ENCODE measurements at places on chromosomes 4 and X.

DNA sequence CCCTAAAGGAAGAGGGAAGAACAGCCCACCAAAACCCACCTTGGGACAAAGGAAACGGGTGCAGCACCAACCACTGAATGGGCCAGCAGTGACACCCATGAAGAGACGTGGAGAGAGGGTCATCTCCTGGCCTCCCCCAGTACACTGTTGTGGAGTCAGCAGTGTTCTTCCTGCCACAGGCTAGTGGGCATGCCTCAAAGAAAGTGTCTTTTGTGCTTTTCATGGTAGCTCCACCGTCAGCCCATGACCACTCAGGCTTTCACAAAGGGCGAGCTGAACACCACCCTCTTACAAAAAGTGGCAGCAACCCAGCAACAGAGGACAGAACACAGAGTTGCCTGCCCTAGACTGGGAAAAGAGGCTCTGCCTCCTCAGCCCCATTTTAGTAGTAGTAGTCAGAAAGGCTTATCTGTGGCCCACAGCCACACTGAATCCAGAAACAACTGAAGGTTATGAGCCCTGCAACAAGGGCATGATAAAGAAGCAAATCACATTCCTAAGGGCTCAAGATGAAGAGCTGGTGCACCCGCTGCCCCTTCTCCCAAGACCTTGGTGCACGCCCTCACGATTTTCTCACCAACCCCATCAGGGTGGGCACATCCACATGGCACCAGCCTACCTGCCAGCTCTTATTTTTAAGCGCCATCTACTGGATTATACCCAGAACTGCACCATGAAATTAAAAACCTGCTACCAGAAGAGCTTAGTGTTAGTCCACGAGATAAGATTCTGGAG, 53.1 kb downstream of the RAB28 start:
- no peak for DNase-seq

- no peak for DNase-seq
These were observed 107.7 kb upstream of the LRPAP1 start for GRCh38 chr4:3639613-3640586.

DNA sequence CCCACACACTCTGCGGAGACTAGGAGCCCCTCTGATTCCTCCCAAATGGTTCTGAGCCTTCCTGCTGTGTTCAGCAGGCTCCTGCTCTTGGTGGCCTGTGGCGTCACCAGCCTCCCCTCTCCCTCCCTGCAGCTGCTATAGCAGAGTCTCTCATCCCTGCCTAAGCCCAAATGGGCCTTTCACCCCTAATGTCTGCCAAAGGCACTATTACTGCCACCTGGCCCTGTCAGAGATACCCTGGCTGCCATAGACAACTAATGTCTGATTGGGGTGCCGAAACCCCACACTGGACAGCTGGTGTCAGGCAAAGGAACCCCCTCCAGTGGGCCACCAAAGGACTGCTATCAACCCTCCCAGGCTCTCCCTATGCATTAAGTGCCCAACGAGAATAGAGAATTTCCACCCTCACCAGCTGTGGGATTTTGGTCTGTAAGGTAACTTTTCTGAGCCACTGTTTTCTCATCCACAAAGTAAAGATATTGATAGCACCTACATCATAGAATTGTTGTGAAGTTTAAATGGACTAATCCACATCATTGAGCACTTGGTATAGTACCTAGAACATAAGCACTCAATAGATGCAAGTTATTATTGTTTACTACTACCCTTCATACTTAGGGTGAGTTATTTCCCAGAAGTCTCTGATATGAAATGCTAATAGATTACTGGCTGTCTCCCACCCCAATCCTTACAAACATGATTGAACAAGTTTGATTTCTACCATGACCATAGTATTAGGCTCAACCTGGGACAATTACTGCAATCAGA, 421.3 kb downstream of the MID1IP1 start:
- no peak for DNase-seq

DNA sequence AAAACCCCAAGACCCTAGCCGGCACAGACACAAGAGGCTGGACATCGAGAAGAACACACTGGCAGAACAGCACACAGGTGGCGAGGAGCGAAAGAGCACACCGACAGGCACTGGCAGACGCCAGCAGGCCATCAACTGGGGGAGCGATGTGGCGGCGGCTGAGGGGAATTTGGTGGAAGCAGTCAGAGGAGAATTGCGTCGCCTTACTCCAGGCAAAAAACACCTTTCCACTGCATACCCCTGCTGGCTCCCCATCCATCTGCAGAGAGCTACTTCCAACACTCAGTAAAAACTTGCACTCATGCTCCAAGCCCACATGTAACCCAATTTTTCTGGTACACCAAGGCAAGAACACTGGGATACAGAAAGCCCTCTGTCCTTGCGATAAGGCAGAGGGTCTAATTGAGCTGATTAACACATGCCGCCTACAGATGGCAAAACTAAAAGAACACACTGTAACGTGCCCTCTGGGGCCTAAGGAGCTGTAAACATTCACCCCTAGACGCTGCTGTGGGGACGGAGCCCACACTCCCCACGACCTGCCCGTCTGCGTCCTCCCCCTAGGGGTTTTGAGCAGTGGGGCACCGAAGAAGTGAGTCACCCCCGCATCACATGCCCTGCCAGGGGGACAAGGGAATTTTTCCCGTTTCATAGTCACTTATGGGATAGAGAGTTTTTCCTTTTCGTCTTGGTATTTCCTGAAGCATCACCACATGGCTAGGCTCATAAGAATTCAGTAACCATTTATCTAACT, 262.3 kb downstream of the KCTD8 start:
- no peak for DNase-seq

- DNase-seq: no peak
These were observed 869.6 kb downstream of the CCSER1 start for GRCh38 chr4:90996813-90997212.

- DNase-seq: peak; percentile 2
These were observed 15.5 kb downstream of the PFKFB1 start for GRCh38 chrX:54978448-54978847.

DNA sequence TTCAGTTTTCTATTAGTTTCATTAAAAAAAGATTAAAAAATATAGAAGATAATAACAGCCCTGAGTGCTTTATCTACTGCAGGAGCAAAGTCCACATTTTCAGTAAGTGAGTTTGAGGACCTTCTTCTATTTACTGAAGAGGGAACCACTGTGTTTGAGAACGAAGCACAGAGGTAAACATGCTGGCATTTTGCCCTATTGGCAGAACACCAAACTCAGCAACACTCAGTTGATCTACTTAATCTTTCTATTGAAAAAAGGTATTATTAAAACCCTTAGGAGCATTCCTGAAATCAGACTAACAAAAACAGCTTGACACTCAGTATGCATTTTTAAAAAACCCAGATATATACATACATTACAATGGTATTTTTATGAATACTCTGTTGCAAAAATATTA, 1496.7 kb downstream of the TECRL start:
- DNase-seq: no peak

GRCh38 chr4:40233227-40233626, 36.4 kb downstream of the RHOH start:
- DNase-seq: no peak

GRCh38 chrX:38271154-38271716, 50.6 kb upstream of the SRPX start:
- DNase-seq: peak; percentile 3

GRCh38 chr4:20565075-20565721, 135.1 kb upstream of the PACRGL start:
- peak; percentile 68 for DNase-seq

DNA sequence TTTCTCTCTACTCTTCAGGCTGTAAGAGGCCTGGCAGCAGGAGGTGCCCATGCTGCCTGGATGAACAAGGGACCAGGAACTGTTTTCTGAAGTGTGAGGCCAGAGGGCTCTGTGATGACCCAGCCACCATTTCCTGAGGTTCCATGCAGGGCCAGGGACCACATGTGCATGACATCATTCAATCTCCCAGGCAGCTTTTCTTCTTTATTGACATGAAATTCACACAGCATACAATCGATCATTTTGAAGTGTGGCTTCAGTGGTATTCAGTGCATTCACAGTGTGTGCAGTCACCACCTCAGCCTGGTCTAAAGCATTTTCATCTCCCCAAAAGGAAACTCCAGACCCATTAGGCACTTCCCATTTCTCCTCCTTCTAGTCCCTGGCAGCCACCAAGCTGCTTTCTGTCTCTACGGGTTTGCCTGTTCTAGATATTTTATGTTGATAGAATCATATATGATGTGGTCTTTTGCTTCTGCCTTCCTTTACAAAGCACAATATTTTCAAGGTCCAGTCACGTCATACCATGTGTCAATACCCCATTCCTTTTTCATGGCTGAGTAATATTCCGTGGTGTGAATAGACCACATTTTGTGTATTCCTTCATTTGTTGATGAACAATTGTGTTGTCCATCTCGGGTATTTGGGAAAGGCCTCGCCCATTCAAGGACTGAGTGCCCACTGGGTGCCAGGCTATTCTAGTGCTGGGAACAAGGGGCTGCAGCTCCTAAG, 93.1 kb downstream of the PSAPL1 start:
- peak; percentile 91 for DNase-seq

DNA sequence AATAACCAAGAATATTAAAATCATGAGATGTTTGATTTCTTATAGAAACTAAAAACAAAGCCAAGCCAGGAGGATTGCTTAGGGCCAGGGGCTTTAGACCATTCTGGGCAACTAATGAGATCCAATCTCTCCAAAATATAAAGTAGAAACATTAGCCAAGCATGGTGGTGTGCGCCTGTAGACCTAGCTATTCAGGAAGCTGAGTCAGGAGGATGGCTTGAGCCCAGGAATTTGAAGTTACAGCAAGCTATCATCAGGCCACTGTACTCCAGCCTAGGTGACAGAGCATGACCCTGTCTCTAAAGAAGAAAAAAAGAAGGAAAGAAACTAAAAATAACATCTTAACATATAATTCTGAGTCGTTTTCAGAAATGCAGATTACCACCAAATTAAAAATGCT, 96.7 kb downstream of the NAF1 start:
- DNase-seq: peak; percentile 5

DNA sequence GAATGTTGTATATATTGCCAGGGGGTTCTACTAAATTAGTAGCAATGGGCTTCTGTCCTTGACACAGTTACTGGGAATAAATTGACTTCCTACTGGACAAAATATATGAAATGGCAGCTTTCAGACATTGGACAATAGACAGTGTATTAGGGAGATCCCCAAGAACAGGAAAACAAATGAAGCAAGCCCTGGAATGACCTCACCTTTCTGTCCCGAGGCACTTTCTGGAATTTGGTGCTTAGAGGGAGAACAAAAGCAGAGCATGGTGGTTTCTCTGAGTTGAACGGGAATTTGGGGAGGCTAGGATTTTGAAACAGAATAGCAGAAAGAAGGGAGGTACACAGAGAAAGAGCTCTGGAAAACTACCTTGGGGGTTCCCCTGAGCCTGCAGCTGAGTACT, 187.7 kb upstream of the MAGEB2 start:
- no peak for DNase-seq

DNA sequence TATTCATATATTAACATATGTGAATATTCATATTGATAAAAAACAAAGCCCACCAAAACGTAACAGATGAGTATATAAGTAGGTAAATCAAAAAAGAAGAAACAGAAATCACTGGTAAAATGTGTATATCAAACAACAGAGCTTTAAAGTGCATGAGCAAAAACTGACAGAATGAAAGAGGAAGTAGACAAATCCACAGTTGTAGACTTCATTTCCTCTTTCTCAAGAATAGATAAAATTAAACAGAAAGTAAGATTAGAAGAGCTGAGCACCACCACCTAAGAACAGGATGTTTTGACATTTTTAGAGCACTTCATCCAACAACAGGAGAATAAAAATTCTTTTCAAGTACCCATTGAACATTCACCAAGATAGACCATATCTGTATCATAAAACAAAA, 64.6 kb downstream of the CNKSR2 start:
- no peak for DNase-seq

- peak; percentile 47 for DNase-seq
These were observed 46.0 kb upstream of the TMPRSS11F start for GRCh38 chr4:68175562-68176155.

GRCh38 chr4:120839334-120839973, 83.1 kb downstream of the PRDM5 start:
- no peak for DNase-seq

GRCh38 chr4:111263836-111264235, 641.0 kb upstream of the PITX2 start:
- no peak for DNase-seq

- DNase-seq: peak; percentile 42
These were observed 94.7 kb downstream of the TMEM131L start for GRCh38 chr4:153560908-153561307.

- DNase-seq: no peak
These were observed 9.7 kb downstream of the MTHFD2L start for GRCh38 chr4:74167585-74167984.

DNA sequence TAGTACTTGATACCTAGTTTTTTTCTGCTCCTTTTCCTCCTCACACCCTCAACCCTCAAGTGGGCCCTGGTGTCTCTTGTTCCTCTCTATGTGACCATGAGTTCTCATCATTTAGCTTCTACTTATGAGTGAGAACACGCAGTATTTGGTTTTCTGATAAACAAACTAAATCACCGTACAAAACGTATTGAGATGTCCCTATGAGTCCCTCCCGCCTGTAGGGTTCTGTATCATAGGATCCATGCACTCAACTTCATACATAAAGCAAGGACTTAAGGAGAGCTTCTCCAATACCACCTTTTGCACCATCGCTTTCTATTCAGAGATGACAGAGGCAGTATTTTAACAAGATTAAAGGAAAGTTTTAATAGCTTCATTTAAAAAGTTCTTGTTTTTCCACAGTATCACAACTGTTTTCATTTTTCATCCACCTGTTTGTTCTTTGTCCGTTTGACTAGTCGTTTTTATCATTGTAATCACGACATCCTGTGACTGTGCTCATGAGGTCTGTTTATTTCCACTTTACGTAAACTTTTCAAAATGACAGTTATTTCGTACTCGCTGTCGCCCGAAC, 457 bp upstream of the RAB9A start:
- DNase-seq: no peak

- no peak for DNase-seq
These were observed 618 bp upstream of the XK start for GRCh38 chrX:37684973-37685372.
